Kidney epithelial cell (primary cell): ENCODE measurements at places on chromosomes 5 and 9.

GRCh38 chr9:120951960-120952618 lies 25.5 kb upstream of the TRAF1 start:
- no peak for DNase-seq

GRCh38 chr5:1412163-1412562 lies 33.1 kb downstream of the SLC6A3 start:
- DNase-seq = no peak

GRCh38 chr9:70557661-70558369 lies 143.4 kb upstream of the KLF9 start:
- DNase-seq = no peak

GRCh38 chr9:116767219-116767618 lies 80.1 kb downstream of the TRIM32 start:
- DNase-seq = peak; percentile 7

- peak; percentile 12 for DNase-seq
These were observed 549.1 kb downstream of the MTRR start for GRCh38 chr5:8418049-8418426.

- no peak for DNase-seq
These were observed 45.6 kb upstream of the EGFL7 start for GRCh38 chr9:136616948-136617695.

DNA sequence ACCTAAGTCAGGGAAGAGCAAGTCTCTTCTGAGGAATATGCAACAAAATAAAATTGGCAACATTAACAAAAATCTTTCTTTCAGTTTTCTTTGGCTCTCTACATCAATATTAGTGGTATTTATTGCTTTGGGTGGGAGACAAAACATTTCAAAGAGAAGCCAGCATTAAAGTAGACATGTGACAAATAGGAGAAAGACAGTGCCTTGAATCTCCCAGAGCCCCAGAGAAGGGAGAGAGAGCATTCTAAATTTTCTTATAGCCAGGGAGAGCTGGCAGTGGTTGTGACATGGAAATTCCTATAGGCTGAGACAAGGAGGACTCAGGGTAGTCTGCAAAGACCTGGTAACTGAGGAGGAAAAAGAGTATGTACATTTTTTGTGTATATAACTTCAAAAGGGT lies 79.4 kb upstream of the NREP start:
- DNase-seq = no peak

DNA sequence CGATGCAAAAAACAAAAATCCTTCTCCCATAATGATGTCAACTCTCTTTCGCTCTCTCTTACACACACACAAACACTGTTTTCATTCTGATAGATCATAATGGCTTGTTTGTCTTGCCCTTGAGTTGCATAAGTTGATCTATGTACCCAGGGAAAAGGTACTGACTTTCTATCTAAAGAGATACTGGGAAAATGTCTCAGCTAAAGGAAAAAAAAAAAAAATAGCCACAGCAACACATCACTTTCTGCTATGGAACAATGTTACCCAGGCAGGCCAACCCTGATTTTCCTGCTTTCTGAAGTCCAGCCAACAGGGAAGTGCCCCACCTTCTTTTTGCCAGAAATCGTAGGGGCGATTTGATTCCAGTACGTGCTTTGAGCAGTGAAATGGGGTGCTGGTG lies 212.6 kb upstream of the ACTBL2 start:
- no peak for DNase-seq

DNA sequence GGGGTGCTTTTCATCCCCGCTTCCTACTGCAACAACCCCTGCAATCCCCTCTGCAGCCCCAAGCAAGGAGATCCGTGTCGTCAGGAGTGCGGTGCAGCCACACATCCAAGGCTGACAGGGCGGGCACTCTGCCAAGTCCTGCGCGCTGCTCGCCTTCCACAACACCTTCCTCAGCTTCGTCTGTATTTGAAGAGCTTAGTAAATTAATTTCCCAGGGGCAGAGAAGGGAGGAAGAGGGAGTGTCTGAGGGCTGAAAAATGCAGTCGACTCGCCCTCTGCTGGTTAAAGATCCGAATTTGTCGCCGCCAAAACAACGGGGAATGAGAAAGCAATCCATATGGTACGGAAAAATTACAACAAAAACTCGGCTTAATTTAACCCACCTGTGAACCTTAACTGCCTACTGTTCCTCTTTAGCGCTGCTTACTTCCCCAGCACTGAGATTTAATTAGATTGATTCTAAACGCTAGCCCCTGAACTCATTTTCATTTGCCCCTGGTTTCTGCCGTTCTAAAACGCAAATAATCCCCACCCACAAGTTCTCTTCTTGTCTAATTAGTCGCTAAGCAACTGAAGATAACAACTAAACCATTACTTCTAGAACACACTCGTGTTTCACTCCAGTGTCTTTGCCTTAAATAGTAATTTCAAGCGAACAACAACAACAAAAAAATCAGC lies 10.9 kb upstream of the PCDHB1 start:
- DNase-seq = no peak

DNA sequence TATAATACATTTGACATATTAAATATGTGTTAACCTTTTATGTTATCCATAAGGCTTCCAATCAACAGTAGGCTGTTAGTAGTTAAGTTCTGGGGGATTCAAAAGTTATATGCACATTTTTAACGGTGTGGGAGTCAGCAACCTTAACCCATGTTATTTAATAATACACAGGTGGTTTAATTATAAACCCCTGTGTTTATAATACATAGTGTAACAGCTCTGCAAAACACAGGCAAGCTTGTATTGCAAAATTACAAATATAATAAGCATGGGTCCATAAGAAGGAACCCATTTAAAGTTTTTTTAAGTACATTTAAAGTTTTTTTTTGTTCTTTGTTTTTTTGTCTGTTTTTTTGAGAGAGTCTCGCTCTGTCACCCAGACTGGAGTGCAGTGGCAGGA lies 14.5 kb upstream of the RAD23B start:
- DNase-seq = no peak
